ENCODE measurements at places on chromosomes 6 and 20.

DNA sequence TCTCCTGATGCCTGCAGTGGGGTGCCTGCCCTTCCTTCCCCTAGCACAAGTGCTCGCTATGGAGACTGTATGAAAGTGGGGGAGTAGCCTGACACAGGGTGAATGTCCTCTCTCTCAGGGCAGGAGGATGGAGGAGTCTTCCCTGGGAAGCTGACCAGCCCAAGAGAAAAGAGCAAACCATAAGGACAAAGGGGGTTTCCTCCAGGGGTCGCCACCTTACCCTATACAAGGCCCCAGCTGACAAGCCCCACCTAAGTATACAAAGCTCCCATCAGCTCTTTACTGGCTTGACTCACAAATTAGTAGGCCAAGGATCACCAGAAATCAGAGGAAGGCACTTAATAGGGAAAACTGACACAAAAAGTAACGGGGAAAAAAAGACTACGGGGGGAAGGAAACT, 54.1 kb downstream of the PLAGL1 start:
- DNase-seq, result no peak

GRCh38 chr6:111780393-111780792, 92.9 kb downstream of the FYN start:
- no peak for DNase-seq

GRCh38 chr6:6926856-6927255, 180.9 kb upstream of the RREB1 start:
- peak; percentile 48 for DNase-seq

GRCh38 chr20:6121504-6121903, 1.3 kb downstream of the FERMT1 start:
- DNase-seq, result no peak

DNA sequence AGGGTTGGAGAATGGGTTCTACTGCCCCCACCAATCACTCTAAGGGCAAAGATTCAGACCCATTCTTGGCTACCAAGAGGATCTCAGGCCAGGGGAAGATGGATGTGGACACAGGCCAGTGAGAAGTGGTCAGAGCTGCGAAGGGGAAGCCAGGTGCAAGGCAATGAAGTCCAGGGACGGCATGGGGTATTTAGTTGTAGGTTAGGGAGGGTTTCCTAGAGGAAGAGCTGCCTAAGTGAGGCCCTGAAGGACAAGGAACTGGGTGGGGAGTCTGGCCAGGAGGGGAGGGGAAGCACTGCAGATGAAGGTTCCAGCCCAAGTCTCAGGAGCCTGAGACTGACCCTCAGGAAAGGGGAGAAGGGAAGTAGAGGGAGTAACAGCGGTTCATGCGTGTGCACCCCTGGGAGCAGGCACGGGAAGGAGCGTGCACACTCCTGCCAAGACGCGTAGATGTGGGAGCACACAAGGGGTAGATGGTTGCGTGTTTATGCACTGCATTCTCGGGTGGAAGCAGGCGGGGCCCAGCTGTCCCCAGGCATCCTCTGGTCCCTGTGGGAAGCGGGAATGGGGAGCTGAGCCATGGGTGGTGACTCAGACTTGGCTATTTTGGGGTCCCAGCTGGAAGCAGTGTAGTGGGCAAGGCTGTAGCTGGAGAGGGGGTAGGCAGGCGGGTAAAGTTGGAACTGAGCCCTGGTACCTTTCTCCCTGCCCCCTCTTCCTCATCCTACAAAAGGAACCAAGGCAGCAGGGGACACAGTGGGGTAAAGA, 3.3 kb downstream of the ACTL10 start:
- DNase-seq, result no peak

GRCh38 chr6:166389119-166389518, 6.4 kb upstream of the MPC1 start:
- DNase-seq, result no peak

GRCh38 chr6:101226677-101227135, 166.8 kb upstream of the GRIK2 start:
- DNase-seq, result no peak

DNA sequence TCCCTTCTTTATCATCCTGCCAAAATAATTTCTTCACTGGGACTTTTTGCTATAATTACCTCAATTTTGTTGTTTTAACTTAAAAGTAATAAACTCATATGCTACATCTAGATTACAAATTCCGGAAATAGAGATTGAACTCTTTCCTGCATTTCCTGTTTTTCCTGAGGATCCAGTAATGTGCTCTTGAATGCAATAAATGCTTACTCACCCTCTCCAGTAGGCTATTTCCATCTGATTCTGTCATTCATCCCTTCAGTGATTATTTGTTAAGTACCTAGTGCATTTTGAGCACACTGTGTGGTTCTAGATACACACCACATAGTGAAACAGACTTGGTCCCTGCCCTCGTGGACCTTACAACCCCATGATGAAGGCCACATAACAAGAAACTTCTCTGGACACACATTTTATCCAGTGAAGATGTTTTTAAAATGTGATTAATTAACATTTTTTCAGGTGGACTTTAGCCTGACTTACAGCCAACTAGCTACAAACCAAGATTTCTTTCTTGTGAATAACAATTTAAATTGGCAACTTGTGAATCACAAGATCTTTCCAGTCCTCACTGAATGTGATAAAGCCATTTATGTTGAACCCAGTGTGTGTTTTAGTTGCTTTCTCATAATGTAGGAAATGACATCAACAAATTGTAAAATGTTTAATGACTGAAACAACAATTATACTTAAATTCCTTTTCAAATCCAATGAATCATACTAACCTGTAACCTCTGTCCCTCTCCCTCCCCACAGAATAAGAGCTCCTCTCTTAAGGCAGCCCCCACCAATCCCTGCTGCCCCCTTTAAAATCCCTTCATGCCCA, 272.3 kb downstream of the KHDC1L start:
- no peak for DNase-seq

GRCh38 chr6:34714663-34715062, 18.1 kb upstream of the ILRUN start:
- no peak for DNase-seq

GRCh38 chr6:3633711-3634110, 117.8 kb downstream of the PXDC1 start:
- DNase-seq, result no peak

DNA sequence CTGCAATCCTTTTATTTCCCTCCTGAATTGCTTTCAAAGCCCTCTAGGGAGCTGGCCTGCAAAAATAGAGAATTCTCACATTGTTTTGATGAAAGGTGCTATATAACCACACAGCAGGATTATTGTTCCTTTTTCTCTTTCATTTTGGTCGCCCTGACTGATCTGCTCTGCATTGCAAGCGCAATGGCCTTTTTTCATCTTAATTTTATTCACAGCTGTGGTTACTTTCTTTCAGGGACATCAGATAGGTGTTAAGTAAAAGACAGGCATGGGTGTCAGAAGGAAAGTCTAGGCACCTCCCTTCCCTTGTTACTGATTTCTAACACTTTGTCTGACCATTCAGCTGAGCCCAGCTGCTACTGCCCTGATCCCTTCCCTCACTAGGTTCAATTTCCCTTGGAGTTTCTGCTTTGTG, 850.5 kb upstream of the MAP3K7 start:
- DNase-seq, result no peak

DNA sequence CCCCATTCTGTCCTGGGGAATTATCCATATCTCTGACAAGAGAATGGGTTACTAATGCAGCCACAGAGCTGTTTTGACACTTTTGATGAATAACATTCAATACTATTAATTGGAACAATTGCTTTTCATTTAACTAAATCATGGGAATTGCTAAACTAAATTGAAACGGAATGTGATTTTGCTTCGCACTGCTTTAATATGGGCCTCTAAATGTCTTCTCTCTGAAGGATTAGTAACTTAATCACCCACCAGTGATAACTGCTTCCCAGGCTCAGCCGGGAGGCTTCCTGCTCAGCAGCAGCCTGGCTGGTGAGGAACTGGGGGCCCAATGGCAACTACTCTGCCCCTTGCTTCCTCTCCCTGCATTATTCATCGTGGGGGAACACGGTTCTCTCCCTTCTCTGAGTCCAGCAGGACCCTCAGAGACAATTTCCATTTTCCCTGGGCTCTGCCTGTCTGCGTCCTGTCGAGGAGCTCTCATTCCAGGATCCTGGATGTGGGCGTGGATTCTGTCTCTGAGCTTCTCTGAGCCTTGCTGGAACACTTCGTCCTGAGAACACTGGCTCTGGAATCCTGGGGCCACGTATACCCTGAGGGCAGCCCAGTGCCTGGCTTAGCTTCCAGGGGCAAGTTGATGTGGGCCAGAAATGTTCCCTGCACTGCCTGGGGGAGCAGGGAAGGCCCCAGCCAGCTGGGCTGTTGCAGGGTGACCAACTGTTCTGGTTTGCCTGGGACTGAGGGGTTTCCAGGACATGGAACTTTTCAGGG, 308.9 kb downstream of the DHX35 start:
- DNase-seq, result no peak

DNA sequence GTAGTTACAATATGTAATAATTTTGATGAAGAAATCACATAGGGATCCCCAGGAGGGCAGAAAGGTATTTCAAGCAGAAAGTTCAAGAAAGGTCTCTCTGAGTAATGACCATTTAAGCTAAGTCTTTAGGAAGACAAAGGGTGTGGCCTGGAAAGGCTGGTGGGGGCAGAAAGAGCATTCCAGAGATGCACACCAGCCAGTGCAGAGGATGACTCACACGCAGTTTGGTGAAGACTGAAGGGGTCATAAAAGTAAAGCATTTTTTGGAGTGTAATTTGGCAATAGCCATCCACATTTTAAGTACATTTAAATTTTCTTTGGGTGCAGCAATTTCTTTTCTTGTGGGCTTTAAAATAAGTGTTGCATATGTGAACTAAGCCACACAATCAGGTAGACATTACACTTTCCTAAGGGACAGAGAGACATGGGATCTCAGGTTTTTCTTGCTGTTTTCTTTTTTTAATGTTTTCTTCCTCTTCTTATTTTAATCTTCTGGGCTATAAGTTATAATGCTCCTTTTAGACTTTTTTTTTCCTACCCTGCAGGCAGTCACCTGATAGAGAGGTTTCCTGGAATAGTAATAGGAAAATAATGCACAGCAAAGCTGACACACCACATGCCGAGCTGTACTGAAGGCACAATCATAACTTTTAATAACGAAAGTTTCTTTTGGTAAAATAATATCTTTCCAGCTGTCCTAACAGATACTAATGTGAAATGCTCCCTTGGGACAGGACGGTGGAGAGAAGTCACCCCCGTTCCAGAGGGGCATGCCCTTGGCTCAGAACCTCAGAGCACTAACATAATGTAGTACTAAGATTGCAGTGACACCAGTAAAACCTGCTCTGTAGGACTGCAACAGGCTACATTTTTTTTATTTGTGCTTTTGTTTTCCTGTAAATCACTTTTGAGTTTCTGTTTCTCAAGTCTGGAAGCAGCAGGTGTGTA, 49.6 kb upstream of the PTPRK start:
- no peak for DNase-seq

DNA sequence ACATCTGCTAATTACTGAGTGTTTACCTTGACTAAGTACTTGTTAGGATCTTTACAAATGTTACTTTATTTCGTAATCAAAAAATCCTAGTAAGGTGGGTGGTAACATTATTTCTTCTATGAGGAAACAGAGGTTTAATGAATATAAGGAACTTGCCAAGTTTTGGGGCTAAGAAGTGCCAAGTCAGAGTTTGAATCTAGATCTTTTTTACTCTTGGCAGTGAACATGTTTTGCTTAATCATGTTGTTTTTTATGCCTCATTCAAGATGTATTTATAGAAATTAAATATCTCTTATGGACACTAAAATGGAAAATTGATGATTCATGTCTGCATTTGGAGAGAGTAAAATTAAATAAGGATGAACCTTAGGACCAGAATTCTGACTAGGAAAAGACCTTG, 393.7 kb downstream of the UTRN start:
- DNase-seq, result no peak

GRCh38 chr6:113763311-113763766, 93.8 kb upstream of the MARCKS start:
- no peak for DNase-seq

DNA sequence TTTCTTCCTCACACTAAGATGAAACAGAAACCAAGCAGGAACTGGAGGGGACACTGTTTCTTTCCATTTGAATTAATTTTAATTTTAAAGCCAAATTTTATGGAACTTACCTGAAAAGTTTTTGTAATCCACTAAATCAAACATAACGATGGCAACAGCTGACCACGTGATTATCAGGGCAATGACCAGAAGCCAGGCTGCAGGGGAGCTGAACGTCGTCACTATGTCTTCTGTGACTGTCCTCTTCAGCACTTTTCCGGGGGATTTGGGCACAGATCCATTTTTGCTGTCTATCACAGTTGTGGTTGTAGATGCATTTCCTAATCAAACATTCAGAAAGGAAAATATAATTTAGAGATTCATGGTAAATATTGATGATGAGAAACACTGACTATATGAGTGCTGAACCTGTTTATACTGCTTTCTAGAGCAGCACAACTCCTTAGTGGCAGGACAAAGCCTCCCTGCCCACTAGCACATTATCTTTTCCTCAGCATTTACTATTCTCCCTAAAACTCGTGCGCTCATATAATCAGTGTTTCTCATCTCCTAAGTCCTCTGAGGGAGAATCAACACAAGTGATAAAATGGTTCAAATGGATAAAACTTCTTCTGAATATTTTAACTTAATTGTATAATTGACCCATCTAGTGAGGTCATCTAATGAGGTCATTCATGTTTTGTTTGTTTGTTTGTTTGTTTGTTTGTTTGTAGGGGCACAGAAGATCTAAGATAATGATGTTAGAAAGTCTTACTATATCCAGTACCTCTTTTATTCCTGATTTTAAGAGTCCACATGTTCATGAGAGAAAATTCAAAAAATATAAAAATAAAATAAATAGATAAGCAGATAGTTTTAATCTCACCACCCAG, 65.7 kb downstream of the TRDN start:
- DNase-seq, result no peak

DNA sequence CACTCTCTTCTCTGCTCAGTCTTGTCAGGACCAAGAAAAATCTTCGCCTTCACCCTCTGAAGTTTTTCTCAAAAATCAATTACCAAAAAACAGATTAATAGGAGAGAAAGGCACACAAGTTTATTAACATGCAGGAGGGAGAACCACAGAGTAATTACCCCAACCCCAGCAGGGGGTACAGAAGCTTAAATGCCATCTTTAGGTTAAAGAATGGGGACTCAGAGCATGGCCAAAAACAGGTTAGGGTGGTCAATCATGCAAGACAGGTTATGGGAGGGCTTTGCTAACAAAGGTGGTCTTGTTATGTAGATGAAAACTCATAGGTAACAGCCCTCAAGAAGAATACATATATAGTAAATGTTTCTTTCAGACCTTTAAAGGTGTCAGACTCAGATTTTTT, 100.5 kb upstream of the BTN3A2 start:
- DNase-seq, result no peak

DNA sequence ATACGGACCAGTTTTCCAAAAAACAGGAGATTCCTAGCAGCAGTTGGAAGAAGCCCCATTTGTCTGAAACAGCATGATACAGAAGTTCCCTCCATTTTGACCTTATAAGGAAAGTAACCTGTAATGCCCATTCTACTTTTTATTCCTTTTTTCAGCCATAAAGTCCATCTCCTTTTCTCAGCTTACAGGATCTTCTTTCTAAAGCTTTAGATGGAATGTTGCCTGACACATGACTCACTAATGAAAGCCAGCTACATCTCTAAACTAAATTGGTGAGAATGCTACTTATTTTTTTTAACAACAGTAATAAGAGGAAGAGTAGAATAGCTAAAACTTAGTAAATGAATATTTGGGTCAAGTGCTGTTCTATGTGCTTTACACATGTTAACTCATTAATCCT, 234.1 kb downstream of the CDH26 start:
- DNase-seq, result no peak

- DNase-seq, result no peak
Observed at GRCh38 chr20:48983423-48984400, 62.2 kb downstream of the ARFGEF2 start.

GRCh38 chr20:48739395-48740291, 88.2 kb downstream of the PREX1 start:
- no peak for DNase-seq

- DNase-seq, result peak; percentile 27
Observed at GRCh38 chr6:148746363-148747144, at the start of gene UST. Gene UST (plus strand): TSS chr6:148747030. CDS start chr6:148747431, 401 bp downstream.
